Stimulated activated CD8-positive, alpha-beta memory T cell treated with anti-CD3 and anti-CD28 coated beads, Interleukin-4, amount 100 ng/mL, for 24 hours (primary cell): ENCODE measurements at places on chromosomes 7 and 10.

DNA sequence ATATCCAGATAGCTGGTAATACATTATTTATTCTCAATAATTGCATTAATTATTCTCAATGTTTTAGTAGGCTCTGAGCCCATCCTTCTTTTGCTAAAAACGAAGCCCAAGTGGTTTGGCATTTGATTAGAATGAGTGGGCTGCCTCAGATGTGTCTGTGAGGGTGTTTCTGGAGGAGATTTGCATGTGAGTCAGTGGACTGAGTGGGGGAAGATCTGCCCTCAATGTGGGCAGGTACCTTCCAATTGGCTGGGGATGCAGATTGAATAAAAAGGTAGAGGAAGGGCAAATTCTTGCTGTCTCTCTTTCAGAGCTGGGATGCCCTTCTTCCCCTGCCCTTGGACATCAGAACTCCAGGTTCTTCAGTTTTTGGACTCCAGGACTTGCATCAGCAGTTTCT, 290.6 kb upstream of the SMIM30 start:
- DNase-seq: no peak

DNA sequence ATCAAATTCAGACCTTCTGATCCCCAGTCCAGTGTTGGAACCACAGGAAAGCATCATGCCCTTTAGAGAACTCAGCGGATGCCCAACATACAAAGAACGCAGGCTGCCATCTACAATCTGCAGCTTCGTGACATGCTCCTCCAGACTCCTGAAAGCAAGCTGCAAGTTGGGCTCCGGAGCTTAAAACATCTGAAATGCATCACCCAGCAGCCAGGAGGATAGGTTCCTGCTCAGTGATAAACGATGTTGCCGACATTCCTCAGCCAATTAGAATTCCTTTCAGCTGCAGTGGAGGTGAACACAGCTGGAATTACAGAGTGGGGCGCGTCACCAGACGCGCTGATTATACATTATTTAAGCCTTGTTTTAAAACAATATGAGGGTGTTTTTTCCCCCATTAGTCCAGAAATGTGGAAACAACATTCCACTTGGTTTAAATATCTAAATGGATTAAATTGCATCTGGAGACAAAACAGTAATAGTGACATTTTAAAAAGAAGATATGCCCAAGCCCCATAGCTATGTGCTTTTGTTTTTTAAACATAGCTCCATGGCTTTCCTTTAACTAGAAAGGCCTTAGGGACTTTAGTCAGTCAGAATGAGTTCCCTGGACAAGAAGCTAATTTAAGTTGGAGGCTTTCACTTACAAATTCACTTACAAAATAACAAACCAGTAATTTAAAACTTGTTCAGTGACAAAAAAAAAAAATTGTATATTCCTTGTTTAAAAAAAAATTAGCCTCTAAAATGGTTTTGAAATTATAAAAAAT, 6.3 kb downstream of the SMURF1 start:
- no peak for DNase-seq

DNA sequence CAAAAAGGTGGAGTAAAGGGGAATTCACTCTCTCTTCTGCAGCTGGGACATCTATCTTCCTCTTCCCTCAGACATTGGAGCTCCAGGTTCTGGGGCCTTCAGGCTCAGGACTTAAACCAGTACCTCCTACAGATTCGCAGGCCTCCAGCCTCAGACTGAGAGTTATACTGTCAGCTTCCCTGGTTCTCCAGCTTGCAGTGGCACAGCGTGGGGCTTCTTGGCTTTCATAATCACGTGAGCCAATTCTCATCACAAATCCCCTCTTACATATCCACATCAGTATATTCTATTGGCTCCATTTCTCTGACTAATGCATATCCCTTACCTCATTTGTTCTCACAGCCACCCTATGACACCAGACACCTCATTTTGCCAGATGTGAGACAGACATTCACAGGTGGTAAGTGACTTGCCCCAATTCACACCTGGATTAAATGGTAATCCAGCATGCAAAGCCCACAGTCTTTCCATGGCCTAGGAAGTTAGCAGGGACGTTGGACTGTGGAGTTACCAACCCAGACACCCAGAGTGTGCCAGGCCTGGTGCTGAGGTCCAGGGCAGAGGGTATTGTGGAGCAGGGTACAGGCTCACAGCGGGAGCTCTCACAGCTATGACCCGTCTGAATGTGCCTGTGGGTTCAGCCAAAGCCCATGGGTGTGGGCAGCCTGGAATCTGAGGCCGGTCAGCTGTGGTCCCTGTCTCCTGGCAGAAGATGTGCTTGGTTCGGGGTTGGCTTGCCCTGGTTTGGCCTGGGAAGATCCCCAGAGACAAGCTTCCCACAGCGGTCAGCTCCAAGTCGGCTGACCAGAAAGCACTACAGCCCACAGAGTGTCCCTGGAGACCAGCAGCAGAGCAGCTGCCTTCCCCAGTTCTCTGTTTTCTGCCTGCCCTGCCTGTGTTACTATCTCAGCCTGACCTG, 18.4 kb upstream of the ZCCHC24 start:
- no peak for DNase-seq

DNA sequence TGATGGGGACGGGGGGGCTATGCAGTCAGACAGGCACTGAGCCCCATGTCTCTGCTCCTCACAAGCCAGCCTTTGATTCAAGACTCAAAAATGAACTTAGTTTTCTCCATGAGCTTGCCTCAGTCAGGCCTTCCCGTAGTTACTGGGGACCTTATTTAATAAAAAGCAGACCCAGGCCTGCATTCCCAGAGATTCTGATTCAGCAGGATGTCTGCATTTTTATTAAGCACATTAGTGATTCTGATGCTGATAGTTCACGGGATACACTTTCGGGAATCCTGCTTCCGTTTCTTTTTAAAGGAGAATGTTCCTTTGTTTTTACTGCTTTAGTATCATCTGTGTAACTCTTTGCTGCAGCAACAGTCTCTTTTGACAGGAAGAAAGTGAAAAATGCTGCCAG, 28.3 kb upstream of the PLPP4 start:
- no peak for DNase-seq

DNA sequence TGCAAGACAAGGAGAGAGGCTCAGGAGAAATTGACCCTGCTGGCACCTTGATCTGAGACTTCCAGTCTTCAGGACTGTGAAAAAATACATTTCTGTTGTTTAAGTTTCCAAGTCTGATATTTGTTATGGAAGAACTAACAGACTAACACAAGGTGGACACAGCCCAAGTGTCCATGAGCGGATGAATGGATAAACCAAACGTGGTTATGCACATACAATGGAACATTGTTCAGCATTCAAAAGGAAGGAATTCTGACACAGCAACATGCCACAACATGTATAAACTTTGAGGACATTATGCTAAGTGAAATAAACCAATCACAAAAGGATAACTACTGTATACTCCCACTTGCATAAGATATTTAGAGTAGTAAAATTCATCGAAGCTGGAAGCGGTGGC, 76.5 kb downstream of the FAM13C start:
- DNase-seq: no peak

DNA sequence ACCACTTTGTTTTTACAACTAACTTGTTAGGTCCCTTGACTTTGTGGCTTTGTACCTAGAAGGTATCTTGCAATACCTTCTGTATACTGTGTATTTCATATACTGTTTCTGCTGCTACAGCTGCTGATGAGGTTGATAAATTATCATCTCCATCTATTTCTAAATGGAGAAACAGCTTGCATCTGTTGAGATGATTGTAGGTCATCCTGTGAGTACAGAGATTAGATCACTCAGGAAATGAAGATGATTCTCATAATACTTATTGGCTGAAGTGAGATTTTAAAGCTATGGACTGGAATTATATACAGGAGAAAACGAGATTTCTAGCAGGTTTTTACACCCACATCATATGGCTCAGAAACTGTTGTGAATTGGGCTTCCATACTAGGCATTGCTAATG, 280.5 kb downstream of the KCND2 start:
- no peak for DNase-seq

- DNase-seq: peak; percentile 83
Observed at GRCh38 chr7:2978408-2978807, 65.3 kb downstream of the CARD11 start.

DNA sequence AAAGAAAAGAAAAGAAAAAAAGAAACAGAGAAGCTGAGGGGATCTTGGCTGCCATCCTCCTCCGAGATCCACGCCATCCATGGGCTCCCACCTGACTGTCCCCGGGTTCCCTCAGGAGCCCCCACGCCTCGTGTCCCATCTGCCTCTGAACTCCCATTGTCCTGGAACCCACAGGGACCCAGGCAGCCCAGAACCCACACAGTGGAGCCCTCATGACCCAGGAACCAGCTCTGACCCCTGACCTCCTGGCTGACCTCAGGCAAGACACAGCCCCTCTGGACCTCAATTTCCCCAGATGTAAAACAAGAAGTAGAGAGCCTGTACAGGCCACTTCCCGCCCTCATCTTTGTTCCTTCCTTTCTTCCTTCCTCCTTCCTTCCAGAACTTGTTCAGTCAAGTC, 40.4 kb downstream of the RASGEF1A start:
- DNase-seq: no peak

- DNase-seq: no peak
Observed at GRCh38 chr10:29041616-29042015, 247.3 kb upstream of the LYZL1 start.

- no peak for DNase-seq
Observed at GRCh38 chr10:109887243-109887642, 36.1 kb downstream of the XPNPEP1 start.

GRCh38 chr7:24727154-24728120, 29.8 kb downstream of the GSDME start:
- DNase-seq: no peak

DNA sequence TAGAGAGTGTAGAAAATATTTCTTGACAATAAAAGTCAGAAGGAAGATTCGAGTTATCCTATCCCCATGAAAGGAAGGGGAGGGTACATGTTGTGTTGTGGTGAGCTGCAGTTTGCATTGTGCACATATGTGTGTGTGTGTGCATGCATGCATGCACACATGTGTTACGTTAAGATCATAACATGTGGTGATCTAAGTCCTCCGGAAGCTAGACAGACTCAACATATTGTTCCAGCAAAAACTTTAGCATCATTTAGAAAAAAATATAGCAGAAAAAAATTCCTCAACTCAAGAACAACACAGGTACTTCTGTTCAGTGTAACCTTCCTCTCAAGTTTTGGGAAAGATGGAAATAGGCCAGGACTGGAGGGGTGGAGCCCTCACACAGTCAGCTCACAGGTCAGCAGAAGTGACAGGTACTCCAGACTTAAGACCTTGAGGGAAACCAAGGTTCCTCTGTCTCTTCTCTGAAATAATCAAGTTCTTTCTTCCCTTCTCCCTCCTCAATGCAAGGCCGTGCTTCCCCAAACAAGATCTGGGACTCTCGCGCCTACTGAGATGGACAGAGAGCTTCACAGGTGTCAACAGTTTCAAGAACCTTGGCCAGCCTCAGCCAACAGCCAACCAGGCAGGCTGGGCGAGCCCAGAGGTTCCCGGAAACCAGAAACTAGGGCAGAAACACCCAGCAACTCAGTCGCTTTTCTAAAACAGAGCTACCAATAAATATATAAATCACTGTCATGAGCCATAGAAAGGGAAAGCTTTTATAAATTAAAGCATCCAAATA, 205.2 kb downstream of the FAM107B start:
- no peak for DNase-seq

DNA sequence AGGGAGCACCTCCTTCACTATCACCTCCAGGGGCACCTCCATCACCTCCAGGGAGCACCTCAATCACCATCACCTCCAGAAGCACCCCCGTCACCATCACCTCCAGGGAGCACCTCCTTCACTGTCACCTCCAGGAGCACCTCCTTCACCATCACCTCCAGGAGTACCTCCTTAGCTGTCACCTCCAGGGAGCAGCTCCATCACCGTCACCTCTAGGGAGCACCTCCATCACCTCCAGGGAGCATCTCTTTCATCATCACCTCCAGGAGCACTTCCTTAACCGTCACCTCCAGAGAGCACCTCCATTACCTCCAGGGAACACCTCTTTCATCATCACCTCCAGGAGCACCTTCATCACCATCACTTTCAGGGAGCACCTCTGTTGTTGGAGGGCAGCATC, 103.0 kb downstream of the DNAJB6 start:
- no peak for DNase-seq

DNA sequence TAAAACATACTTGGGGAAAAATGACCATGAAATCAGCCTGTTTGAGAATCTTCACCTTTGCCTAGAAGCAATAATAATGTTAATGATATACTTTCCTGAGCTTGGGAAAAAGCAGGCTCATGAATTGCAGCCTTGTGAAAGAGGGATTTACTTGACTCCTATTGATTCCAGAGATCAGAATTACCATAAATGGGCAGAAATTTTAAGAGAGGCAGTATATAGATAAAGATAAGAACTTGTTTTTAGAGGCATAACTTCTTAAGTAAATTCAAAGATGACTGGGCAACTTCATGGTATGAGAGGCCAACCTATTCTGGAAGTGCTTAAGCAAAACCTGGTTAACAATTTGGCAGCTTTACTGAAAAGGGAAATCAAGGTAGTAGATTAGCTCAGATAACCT, 225.4 kb downstream of the HPSE2 start:
- no peak for DNase-seq

DNA sequence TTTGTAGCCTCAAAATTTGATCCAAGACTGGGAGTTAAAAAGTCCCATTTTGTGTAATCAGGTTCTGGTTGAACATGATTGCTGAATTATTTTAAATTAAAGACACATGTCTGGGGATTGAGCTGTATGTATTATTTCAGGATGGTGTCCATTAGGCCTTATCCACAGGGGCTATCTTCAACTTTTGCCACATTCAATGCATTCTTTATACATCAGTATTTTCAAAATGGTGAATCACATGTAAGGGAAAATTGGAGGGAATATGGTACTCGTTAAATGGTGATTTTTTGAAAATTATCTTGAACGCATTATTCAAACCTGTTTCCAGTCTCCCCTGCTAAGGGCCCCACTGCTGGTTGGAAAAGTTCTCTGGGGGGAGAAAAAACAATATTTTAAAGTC, 367.7 kb upstream of the NPVF start:
- no peak for DNase-seq

- peak; percentile 65 for DNase-seq
Observed at GRCh38 chr7:1579481-1580421, 9.9 kb upstream of the PSMG3 start.

- DNase-seq: no peak
Observed at GRCh38 chr10:43940898-43941837, 292.5 kb upstream of the ZNF32 start.

DNA sequence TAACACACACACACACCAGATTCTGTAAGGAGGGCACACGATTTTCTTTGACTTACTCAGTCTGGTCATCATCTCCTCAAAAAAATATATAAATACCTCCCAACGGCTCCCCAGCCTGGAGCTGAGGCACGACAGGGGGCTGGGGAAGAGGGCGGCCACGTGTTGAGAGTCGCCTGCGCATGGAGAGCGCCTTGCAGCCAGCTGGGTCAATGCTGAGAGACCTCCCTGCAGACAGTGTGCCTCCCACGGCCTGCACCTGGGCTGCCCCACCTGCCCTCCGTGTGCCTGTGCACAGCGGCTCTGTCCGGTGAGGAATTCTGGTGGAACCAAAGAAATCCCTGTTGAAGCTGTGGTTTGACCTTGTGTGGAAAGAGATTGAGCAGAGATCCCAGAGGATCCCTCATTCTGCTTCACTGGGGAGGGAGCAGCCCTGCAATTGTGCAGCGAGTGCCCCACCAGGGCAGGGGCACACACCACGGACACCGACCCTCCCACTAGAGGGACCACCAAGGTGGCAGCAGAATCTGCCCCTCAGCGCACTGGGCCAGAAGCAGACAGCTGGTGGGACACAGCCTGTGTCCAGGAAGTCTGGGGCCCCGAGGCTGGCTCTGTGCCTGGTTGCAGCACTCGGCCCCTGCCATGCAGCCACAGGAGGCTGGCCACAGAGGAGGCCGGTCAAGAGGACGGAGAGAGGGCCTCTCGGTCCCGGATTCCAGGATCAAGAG, 150.5 kb upstream of the PPP2R2D start:
- no peak for DNase-seq

- DNase-seq: no peak
Observed at GRCh38 chr7:88665892-88666514, 93.5 kb upstream of the ZNF804B start.
